T47D (cell line): ENCODE measurements at places on chromosomes 2 and 18.

GRCh38 chr2:209369656-209370055 is 54.2 kb upstream of the MAP2 start:
- DNase-seq: no peak

DNA sequence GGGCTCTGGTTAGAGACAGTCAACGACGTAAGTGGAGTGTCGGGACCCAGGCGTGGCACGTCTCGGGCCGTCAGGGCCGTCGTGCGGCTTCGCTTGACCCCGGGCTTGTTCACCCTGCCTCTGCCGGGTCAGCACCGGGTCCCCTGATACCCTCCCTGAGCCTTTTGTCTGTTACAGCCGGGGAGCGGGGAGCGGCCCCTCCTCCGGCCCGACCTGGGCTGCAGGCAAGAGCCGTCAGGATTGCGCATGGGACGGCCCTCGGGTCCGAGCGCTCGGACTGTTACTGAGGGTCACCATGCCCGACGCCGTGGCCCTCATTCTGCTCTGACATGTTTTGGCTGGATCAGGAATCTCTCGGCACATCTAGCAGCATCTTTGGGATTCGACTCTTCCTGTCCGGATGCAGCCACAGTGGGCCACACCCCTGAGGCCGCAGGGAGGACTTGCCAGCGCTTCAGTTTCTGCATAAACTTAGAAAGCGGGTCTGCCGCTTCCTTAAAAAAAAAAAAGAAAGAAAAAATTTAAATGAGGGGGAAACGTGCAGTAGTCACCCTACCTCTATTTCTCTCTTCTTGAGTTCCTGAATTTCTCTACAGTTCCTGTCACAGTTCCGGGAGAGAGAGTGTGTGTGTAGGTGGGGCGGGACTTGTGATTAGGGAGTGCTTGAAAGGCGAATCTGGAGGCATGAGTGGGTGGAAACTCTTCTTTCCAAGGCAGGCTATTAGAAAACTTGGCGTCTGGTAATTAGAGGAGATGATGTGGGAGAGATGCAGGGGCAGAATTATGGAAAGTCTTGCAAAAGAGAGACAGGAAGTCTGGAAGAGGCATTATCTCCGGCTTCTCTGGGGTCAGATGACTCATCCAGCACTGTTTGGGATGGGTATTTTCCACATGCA is 909 bp downstream of the TMEM87B start:
- peak; percentile 36 for DNase-seq

GRCh38 chr2:239688122-239688681 is 287.4 kb upstream of the HDAC4 start:
- no peak for DNase-seq

DNA sequence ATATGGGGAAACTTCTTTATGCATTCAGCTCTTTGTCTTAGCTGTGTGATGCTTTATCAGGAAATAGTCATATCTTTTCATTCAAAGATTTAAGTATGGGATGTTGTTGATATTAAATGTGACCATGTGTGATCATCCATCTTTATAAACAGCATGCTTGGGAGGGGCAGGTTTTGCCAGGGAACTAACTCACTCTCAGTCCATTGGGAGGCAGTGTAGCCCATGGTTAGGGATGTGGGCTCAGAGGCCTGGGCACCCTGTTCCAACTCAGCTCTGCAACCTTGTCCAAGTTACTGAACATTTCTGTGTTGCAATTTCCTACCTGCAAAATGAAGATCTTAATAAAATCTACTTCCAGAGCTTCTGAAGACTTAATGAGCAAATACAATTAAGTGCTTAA is 92.0 kb upstream of the BCL2L11 start:
- DNase-seq: peak; percentile 54

GRCh38 chr2:156319811-156320485 is 12.6 kb downstream of the NR4A2 start:
- DNase-seq: no peak

- DNase-seq: no peak
These were observed 24.9 kb upstream of the ERICH2 start for GRCh38 chr2:170745305-170745704.

DNA sequence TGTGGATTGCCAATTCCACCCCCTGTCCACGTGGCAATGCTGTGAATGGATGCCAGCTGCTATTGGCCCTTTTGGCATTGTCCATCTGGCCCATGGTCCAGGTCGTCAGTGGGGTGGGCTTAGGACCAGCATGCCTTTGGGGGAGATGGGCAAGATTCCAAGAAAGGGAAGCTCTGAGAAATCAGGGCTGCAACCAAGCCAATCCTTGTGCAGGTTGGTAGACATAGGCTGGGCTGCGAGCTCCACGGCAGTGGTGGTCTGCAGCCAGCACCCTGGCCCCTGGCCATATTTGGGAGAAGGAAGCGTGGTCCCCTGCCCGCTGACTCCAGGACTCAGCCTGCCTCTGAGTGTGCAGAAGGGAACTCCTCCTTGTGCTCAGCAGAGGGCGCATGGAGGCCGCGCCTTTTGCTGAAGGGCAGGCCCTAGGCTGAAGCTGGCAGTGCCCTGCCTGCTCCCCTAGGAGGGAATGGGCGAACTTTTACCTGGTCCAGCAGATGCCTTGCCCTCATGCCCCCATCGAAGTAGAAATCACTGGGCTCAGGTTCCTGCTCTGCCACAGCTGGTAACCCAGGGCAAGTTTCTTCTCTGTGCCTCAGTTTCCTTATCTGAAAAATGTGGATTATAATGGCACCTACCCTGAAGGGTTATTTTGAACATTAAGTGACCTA is 5.4 kb downstream of the SPR start:
- DNase-seq: peak; percentile 63

DNA sequence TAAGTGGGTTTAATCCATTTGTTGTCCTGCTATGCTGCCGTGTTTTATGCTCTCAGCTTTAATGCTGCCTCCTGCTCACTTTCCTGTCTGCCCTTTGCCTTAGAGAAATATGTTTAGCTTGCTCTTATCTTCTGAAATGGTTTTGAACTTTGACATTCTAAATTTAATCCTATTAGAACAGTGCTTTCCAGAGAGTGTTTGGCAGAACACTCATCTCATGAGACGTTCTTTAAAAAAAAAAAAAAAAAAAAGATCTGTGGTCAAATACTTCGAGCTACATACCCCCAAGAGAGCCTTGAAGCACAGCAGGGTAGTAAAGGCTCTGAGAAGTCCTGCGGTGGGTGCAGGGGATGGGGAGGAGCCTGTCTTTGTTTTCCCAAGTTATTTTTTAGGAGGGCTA is 161.3 kb downstream of the SPP2 start:
- no peak for DNase-seq

GRCh38 chr2:212495046-212495445 is 43.6 kb downstream of the ERBB4 start:
- no peak for DNase-seq

GRCh38 chr2:182894174-182894573 is 27.7 kb upstream of the FRZB start:
- no peak for DNase-seq

DNA sequence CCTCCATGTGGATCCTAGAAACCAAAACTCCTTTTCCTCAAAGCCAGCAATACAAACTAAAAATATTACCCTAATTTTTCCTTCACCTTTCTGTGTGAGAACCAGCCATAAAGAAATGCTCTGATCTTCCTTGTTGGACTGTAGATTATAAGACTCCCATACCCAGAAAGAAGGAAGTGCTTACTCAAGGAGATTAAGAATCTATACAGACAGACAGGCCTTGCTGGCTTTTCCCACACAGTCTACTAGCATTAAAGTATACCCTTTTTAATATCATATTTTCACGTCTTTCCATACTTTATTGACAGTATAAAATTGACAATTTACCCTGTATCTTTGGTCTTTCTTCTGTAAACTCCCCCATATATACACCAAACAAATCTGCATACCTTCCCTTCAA is 139.0 kb downstream of the GULP1 start:
- no peak for DNase-seq

DNA sequence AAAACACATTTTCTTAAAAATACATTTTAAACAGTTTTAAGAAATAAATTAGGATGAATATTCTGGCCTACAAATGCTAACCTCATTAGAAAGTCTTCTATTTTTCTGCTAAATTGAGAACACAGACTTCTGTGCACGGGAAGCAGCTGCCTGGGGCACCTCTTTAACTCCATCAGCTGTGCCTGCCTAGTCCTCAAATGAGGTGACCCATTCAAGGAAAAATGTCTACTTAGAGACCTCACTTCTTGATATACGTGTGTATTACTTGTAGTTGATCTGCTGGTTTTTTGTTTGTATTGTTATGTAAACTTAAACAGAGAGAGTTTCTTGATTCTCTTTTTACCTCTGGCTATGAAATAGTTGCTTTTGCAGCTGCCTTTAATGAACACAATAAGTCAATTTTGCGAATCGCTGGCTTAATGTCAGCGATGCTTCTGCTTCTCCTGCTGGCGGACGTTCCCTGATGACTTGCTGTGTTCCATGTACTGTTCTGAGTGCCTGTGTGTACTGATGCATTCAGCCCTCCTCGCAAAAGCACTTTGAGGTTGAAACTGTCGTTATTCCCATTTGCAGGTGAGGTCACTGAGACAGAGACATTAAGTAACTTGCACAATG is 88.7 kb upstream of the TXNDC2 start:
- no peak for DNase-seq

GRCh38 chr2:192877159-192877558 is 682.4 kb upstream of the TMEFF2 start:
- no peak for DNase-seq

- DNase-seq: no peak
These were observed 51.0 kb downstream of the RBMS1 start for GRCh38 chr2:160442603-160443002.

GRCh38 chr2:55048508-55049042 is 1.7 kb downstream of the RTN4 start:
- DNase-seq: peak; percentile 49

- DNase-seq: peak; percentile 58
These were observed 156.0 kb downstream of the TFCP2L1 start for GRCh38 chr2:121128741-121129659.

GRCh38 chr2:239290618-239291474 is 110.0 kb downstream of the HDAC4 start:
- DNase-seq: no peak

DNA sequence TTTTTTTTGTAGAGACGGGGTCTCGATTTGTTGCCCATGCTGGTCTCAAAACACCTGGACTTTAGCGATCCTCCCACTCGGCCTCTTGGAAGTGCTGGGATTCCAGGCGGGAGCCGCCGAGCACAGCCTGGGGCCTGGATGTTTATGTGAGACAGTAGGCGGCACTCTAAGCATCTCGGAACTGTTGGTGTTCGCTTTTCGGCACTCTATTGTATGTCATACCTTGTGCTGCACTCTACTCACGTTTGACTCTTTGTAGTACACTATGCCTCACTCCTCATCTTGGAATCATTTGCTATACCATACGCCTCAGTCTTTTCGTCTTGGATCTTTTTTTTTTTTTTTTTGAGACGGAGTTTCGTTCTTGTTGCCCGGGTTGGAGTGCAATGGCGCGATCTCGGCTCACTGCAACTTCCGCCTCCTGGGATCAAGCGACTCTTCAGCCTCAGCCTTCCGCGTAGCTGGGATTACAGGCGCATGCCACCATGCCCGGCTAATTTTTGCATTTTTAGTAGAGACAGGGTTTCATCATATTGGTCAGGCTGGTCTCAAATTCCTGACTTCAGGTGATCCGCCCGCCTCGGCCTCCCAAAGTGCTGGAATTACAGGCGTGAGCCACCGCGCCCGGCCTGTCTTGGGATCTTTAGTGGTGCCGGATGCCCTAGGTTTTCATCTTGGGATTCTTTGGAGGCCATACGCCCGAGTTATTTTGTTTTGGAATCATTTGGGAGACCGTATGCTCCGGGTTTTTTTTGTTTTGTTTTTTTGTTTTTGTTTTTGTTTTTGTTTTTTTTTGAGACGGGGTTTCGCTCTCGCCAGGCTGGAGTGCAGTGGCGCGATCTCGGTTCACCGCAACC is 24.2 kb upstream of the ZDBF2 start:
- DNase-seq: no peak

GRCh38 chr2:108612514-108613183 is 78.4 kb downstream of the LIMS1 start:
- no peak for DNase-seq

DNA sequence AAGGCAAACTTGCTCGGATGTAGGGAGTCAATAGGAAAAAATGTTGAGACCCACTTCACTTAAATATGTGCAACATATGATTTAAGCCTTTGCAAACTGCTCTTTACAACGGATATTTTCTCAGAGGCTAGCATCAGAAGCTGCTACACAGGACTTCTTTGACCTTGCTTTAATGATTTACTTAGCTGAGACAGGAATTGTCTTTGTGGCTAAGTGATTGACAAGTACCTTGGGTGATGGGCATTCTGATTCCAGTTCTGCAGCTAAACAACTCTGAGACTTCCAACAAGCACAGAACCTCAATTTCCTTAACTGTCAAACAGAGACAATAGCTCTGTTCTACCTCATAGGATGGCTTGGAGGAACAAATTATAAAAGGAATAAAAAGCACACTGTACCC is 150.2 kb downstream of the NCKAP5 start:
- DNase-seq: no peak

DNA sequence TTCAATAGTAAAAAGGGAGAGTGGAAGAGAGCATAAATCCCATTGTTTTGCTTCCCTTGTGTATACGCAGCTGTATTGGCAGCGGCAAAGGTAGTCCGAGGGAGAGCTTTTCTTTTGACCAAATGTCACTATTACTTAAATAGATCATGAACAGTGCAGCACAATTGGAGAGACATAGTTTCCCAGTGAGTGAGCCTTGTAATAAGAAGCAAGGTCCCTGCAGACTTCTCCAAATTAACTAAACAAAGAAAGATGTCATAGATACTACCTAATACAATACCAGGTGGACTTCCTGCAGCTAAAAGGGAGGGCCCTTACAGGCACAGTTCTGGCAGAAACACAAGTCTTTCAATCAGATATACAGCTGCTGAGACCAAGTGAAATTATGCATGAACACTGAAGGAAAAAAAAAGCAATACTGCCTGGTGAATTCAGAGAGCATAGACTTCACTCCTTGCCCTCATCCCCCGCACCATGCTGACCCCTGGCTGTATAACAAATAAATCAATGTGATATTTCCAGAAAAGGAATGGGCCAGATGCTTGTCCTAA is 404.7 kb upstream of the CDH2 start:
- no peak for DNase-seq

DNA sequence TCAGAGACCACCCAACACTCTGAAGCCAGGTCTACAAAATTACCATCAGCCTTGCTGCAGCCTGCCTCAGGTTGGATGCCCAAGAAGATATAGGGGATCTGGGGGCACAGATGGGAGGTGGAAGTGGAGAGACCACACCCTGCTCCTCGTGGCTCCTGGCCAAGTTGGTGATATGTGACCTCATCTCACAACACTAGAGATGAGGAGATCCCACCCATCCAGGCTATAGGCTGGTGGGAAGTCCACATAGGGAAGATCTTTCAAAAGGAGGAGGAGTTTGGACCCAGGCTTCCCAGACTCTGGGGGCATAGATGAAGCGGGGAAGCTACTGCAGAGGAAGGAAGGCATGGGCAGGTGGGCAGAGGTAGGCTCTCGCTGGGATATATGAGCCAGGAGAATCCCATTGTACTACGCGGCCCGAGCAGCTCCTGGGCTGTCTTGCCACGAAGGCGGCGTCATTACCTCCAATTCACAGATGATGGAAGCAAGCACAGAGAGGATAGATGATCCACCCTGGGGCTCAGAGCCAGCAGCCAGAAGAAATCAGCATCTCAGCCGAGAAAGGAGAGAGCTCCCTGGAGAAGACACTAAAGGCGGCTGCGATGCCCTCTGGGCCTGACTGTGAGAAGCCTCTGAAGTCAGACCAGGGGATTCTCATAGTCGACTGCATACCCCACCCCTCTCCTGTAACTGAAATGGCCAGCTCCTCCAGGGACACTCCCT is 96.0 kb downstream of the RHOB start:
- DNase-seq: no peak
